GM13977 (cell line): ENCODE measurements at places on chromosomes 1 and 21.

DNA sequence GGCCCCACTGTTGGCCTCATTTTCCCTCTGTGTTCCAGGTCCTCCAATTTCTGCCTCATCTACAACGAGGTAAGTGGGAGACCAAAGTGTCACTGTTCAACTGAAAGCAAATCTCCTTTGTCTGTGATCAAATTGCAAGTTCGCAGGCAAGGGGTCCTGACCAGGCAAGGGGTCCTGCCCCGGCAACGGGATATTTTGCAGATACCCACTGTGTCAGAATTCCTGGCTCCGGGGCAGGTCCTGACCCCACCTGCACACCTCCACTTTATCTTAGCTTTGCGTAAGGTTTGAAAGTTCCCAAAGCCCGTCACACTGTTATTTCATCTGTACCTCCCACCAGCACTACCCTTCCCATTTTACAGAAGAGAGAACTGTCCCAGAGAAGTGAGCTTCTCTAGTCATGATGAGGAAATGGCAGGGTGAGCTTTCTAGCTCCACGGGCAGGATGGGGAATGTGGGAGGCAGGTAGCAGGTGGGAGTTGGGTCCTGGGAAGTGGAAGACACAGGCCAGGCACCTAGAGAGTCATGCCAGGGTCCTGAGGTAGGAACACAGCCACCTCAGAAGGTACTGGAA, 32.0 kb upstream of the CSF1 start:
- DNase-seq = no peak

DNA sequence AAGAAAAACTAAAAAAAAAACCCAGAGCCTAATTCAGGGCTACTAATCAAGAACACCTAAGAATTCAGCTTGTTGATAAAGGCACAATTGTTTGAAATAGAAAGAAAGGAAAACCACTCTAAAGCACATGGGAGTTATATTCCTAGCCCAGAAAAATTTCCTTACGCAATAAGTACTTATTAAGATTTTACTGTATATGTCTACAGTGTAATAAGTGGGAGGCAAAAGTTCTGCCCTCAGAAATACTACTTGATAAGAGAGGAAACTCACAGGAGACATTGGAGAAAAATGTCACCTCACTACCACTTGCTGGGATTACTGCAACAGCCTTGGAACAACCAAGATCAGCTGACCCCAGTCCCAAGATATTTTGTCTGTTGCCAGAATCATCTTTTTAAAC, 66.1 kb downstream of the IARS2 start:
- no peak for DNase-seq

- DNase-seq = no peak
Measured at GRCh38 chr1:158013840-158014730, 20.6 kb downstream of the KIRREL1 start.

DNA sequence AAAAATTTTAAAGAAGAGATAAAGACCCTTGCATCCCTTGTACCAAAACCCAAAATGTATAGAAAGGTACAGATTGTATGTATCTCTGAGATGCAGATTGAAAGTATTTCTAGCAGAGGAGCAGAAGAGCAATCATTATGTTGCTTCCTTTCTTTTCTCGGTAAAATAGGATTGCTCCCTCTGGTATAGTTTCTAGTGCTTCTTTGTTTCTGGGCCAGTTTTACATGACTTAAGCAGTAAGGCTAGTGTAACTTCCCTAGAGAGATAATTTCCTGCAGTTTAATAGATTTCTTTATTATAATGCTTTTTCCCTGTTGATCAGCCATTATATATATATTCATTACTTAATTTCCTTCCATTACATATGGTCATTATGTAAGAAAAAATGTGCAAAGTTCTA, 496.2 kb upstream of the RGS18 start:
- DNase-seq = no peak

DNA sequence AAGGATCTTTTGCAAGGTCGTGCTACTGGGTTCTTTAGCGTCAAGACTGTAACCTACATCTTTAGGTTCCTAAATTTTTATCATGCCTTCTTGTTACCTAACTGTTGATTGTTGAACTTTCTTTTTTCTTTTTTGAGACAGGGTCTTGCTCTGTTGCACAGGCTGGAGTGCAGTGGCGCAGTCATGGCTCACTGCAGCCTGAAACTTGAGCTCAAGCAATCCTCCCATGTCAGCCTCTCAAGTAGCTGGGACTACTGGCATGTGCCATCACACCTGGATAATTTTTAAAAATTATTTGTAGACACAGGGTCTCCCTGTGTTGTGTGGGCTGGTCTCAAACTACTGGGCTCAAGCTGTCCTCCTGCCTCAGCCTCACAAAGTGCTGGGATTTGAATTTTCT, 52.9 kb downstream of the NFIA start:
- DNase-seq = no peak

DNA sequence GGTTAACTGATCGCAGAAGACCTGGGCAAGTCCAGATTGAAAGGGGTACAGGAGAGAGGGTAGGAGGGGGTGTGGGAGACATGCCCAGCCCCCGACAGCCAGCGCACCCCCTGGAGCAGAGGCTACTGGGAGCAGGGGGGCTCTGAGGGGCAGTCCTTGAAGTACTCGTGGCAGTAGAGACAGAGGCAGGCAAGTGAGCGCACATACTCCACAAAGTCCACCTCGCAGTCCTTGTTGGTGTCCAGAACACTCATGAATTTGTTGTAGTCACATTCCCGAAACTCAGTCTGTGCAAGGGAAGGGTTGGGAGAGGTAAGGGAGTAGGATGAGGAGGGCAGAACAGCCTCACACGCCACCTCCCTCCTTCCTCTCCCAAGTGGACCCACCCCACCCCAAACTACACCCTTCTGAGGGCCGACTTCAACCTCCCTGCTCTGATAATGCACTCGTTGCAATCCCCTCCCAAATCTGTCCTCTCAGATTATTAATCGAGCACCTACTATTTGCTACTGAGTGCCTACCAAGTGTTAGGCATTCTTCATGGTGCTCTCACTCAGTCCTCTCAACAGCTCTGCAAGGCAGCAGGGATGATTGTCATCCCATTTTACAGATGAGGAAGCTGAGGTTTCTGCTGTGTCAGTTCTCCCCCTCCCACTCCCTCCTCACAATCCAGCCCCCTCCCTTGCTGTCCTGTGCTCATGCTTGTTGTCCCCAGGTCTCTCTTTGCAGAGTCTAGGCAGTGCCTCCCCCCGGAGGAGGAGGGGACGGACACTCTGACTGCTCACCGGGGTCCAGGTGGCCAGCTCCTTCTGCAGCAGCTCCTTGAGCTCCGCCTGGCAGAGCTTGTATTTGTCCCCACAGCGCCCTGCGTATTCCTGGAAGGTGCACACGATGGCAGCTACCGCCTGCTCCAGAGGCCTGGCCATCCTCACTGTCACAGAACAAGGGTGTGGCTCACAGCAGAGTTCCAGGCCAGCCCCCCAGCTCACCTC, 1.2 kb downstream of the S100A3 start:
- no peak for DNase-seq
